Esophagus mucosa (tissue), 1 donor: ENCODE measurements at places on chromosomes 16 and 17. TPM values are rescaled to one million over a fixed set of nuclear protein-coding genes. Genes with fewer than 3 reads are reported as not detected.
A peak's percentile ranks its signal among the peaks of the same experiment; 100 is the strongest.

GRCh38 chr16:77211880-77212740 is 12.9 kb downstream of the SYCE1L start:
- ATAC-seq = peak; percentile 53

The EPX gene
- not detected for total RNA-seq

The KIF18B gene
- 10.4 TPM for total RNA-seq

The MYCBPAP gene
- total RNA-seq = 0.40 TPM

GRCh38 chr16:49458656-49459445 is 85.2 kb downstream of the C16orf78 start:
- no peak for ATAC-seq

- no peak for ATAC-seq
Observed at GRCh38 chr17:72665852-72666851, 426.3 kb downstream of the SLC39A11 start.

The SPEM3 gene
- not detected for total RNA-seq

The CDH11 gene
- 3.8 TPM for total RNA-seq

DNA sequence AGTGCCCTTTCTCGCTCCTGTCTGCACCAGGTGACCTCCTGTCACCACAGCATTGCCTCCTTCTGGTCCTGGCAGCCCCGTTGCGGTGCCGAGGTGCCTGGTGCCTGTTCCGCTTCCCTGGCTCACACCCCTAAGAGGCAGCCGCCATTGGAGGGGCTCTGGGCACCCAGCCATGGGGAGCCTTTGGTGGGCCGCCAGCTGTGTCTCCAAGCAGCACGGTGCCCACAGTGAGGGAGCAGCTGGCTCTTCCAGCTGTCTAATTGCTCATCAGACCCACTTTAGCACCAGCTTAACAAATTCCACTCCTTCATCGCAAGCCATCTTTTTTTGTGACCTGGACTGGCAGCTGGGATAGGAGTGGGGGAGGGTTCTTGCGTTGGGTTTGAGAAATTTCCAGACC is 276.1 kb downstream of the SNX29 start:
- no peak for ATAC-seq

GRCh38 chr17:72735592-72735991 is 356.9 kb downstream of the SLC39A11 start:
- ATAC-seq = no peak

The TPPP3 gene
- 3.7 TPM for total RNA-seq
